Heart left ventricle (tissue), 16 donors: ENCODE measurements at places on chromosomes 4 and X.

GRCh38 chrX:111086591-111087006, 9.4 kb upstream of the PAK3 start:
- DNase-seq, result no peak

- DNase-seq, result no peak
These were observed 1.6 kb upstream of the UNC5C start for GRCh38 chr4:95550115-95550987.

- DNase-seq, result no peak
These were observed 48.4 kb downstream of the HSD17B13 start for GRCh38 chr4:87274327-87274726.

DNA sequence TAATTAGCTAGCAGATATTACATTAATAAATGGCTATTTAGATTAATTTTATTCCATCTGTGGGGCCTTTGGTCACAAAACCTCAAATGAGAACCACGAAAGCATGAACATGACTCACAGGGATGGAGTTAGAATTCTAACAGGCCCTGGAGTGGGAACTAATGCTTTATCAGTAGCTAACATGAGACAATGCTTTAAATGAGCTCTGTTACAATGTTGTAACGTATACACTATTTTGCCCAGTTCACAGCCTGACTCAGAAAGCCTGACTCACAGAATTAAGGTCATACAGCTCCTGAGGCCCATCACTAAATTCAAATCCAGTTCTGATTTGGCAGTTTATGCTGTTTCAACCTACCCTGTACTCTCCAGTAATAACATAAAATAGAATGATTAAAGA, 23.2 kb downstream of the VEGFC start:
- no peak for DNase-seq

DNA sequence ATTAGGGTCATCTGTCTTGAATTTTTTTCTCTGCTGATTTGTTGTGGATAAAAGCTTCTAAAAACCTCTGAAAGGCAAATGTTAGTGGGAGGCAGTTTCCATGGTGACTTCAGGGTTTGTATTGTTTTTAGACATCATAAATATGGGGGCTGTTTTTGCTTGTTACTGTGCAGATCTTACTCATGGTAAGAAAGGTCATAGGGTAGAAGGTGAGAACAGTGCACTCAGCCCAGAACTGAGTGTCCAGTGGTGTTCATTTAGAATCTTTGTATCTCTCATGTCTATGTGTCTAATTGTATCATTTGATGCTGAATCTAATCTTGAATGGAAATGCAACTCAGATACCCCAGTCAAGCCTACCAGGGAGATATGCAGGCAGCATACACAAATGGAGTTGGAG, 609.8 kb downstream of the ZNF674 start:
- no peak for DNase-seq

- DNase-seq, result no peak
These were observed 594.1 kb downstream of the GLUD2 start for GRCh38 chrX:121641560-121641959.

DNA sequence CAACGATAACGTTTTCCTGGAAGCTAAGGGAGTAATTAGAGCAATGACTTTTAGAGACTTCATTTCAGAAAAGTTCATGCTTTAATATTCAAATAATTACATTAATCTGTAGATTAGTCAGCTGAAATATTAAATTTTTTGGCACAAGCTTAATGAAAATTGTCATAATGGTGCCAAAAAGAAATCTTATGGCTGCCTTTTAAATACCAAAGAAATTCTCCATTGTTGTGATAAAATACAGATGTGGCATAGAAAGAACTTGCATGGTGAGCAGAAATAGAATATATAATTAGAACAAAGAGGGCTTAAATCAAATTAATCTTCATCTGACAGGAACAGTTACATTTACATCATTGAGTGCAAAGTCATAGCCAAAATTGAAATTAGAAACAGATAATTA, 263.5 kb downstream of the AFF2 start:
- no peak for DNase-seq

GRCh38 chr4:188660796-188661195, 521.6 kb downstream of the TRIML1 start:
- DNase-seq, result no peak

- DNase-seq, result no peak
These were observed 326.6 kb upstream of the F9 start for GRCh38 chrX:139203651-139204570.

- DNase-seq, result no peak
These were observed 130.6 kb upstream of the FAT4 start for GRCh38 chr4:125184116-125184515.

DNA sequence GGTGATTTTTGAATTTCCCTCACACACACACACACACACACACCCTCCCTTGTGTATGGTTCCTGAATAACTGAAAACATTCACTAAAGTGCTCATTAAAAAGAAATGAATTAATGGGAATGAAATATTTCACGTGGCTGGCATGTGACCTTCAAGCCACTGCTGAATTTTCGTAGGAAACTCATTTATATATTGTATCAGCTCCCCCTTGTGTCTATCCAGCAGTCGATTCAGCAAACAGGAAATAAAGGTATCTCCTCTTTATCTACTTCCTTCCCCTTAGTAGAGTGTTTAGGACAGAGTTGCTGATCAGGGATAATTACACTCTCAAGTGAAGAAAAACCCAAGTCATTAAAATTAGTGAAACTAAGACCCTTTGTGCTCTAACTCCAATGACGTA, 912.6 kb upstream of the LCORL start:
- DNase-seq, result no peak

DNA sequence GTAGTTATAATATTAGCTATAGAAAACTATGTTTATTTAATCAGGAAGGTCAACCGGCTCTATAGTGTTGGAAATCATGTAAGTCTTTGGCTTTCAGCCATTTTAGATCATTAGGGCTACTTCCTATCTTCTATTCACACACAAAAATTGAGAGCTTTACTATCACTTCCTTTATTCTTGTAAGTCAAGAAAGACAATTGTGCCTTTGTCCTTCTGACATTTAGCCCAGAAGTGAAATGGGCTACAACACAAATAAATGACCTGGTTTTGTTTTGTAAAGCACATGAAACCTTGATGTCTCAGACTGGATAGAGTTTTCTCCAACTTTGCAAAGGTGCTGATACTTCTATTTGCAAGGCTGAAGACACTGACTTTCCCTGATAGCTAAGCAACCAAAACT, 122.4 kb upstream of the ACSL4 start:
- no peak for DNase-seq

- DNase-seq, result no peak
These were observed 24.0 kb upstream of the DRP2 start for GRCh38 chrX:101195442-101196173.

- DNase-seq, result no peak
These were observed 26.0 kb downstream of the AMTN start for GRCh38 chr4:70544279-70544868.

- DNase-seq, result no peak
These were observed 7.1 kb downstream of the CCDC160 start for GRCh38 chrX:134244043-134244442.

GRCh38 chrX:10939424-10939823, 171.7 kb upstream of the HCCS start:
- no peak for DNase-seq

DNA sequence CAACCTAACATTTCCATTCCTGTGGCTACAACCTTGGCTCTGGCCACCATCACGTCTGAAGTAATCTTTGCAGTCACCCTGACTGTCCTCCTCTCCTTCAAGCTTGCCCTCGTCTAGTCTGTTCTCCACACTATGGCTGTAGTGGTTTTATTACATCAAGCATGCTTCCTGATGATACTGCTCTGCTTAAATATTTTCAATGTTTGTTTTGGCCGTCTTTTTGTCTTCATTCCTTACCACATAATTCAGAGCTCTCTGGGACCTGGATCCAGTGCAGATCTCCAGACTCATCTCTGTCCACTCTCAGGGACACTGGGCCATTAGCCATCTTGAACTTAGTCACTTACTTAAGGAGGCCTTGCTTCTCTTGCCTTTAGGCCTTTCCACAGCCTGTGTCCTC, 27.7 kb upstream of the FREM3 start:
- no peak for DNase-seq

DNA sequence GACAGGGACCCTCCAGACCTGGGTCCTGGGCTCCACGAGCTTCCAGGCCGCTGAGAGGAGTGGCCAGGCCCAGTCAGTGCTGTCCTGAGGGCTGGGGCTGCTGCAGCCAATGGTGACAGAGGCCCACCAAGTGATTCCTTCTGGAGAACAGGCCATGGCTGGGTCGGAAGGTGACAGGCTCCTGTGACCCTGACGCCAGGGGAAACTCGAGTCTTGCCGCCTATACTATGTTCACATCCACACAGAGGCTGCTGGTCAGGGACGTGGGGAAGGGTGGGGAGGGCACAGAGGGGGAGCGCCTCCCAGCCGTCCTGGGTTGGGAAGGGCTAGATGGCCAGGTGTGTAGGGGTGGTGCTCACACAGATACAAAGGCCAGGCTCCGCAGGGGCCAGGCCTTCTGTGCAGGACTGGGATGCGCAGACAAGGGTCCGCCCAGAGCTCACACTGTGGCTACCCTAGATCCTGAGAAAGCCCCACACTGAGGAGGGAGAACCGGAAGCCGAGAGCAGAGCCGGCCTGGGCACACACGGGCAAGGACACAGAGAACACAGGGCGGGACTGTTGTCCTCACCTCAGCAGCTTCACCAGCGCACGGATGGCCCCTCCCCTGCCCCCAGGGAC, 81.4 kb downstream of the HTRA3 start:
- no peak for DNase-seq

- DNase-seq, result peak; percentile 1
These were observed 32.4 kb upstream of the SORCS2 start for GRCh38 chr4:7159923-7160322.

DNA sequence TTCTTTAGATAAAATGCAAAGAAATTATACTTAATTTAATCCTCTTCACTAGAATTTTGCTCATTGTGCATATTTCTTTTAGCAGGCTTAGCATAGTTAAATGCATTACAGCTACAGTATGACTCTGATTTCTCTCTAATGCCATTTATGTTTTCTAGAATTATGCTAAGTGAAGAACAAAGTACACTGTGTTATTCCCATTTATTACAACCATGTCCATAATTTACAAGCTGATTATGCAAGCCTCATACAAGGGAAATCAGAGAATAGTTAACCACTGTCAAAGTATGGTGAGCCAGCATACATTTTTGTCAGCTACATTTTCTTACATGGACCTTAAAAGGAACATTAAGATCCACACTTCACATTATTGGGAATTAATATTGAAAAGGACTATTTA, 99.1 kb downstream of the MAB21L2 start:
- DNase-seq, result no peak

GRCh38 chr4:8940792-8941491, 69.3 kb upstream of the HMX1 start:
- DNase-seq, result no peak

GRCh38 chrX:72043636-72044035, 88.1 kb downstream of the RTL5 start:
- no peak for DNase-seq

GRCh38 chr4:180280076-180280475, 1963.1 kb upstream of the TENM3 start:
- no peak for DNase-seq

DNA sequence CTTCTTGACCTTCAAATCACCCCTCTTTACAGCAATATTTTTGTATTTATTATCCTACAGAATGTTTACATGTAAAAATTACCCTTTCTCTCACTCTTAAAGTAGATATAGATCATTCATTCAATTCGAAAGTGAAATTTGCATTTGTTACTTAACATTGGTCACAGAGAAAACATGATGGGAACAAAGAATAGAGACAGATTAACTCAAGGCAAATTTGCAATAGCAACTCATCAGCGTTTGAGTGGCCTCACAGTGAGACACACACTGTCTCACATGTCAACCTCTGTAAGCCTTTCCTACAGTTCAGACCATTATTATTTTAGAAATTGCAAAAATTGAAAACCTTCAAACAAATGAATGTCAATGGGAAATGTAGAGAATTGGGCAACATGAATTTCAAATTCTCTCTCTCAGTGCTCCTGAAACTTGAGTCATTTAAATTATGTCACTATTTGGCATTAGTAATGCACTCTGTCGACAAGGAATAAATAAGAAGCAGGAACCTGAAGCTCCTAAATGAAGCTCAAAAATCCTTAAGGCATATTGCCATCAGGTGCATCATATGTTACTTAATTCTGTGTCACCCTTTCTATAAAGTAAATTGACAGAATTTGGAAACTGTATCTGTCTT, 148.3 kb upstream of the ANXA10 start:
- DNase-seq, result no peak

GRCh38 chr4:119394826-119395225, 72.9 kb upstream of the FABP2 start:
- DNase-seq, result no peak

GRCh38 chrX:45596188-45596808, 395.6 kb upstream of the DIPK2B start:
- no peak for DNase-seq

- no peak for DNase-seq
These were observed 271.8 kb downstream of the INPP4B start for GRCh38 chr4:142574306-142574705.

GRCh38 chr4:54497947-54498346, 159.8 kb upstream of the KIT start:
- DNase-seq, result no peak

DNA sequence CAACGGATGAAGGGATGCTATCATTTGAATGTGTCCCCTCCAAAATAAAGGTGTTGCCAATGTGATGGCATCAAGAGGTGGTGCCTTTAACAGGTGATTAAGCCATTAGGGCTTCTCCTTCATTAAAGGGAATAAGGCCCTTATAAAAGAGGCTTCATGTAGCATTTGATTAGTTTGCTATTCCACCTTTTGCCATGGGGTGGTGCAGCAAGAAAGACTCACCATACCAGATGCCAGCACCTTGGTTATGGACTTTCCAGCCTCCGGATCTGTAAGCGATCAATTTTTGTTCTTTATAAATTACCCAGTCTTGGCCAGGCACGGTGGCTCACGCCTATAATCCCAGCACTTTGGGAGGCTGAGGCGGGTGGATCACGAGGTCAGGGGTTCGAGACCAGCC, 7.9 kb upstream of the SLC25A43 start:
- DNase-seq, result no peak

DNA sequence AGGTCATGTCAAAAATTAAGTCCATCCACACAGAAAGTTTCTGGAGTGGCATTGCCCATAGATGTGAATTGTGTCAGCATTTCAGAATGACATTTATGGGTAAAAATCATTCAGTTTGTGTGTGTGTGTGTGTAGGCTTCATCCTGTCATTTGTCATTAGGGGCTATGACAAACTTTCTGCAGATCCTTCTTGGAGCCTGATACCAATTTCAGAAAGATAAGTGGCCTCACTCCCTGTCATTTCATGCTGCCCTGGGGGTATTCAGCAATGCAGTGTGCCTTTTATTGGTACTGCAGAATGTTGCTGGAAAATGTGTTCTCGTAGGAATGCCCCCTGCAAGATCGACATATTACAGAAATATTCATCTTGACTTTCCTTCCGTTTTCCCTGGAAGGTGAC, 659.7 kb downstream of the NLGN4X start:
- DNase-seq, result no peak
